Stimulated activated CD8-positive, alpha-beta memory T cell treated with anti-CD3 and anti-CD28 coated beads, Interleukin-4, amount 100 ng/mL, for 4 hours (primary cell): ENCODE measurements at places on chromosomes 13 and 19.

GRCh38 chr19:39154100-39154628, 28.6 kb downstream of the PAK4 start:
- no peak for DNase-seq

- DNase-seq = no peak
Observed at GRCh38 chr13:49213997-49214916, 5.9 kb upstream of the MLNR start.

DNA sequence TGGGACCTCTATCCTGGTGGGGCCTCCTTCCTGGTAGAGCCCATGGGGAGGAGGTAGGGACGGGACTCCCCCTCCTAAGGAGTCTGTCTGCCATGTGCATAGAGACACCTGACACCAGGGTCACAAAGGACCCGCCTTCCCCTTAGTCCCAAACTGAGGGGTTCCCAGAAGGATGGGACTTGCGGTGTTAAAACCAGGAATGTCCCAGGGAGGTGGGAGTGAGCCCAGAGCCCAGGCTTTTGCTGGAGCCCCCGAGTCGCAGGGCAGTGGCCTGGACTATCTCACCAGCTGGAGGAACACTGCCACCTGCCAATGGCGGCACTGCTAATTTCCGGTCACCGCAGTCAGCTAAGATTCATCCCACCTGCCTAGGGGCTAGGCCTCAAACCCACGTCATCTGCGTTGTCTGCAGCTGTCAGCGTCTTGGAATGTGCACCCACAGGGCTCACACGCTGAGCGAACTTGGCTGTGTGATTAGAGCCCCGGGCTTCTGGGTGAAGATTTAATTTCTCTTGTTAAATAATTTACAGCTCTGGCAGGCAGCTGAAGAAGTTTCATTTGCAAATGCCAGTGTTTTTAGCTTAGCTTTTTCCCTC, 31.9 kb upstream of the ATP11A start:
- no peak for DNase-seq

- no peak for DNase-seq
Observed at GRCh38 chr13:76942363-76942762, 5.9 kb upstream of the ACOD1 start.

- no peak for DNase-seq
Observed at GRCh38 chr13:100436099-100436498, 152.5 kb downstream of the GGACT start.
